Stimulated activated CD4-positive, alpha-beta T cell treated with anti-CD3 and anti-CD28 coated beads, Interleukin-15, amount 100 ng/mL, for 48 hours (primary cell): ENCODE measurements at places on chromosomes 5 and 9.

DNA sequence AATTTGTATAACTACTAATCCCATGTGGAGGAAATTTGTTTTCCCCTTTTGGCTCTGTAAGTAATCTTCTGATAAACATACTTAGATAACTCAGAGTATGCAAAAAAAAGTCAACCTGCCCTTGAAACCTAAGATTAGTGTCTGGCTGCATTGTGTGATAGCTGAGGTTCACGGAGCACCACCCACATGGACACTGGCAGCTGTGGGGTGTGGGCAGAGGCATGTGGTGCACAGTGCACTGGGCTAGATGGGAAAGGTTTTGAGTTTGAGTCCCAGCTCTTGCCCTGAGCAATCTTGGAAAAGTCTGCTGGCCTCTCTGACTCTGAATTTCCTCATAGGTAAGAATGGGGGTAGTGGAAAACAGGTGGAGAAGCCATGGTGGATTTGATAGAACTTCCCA, 75.1 kb downstream of the PLCXD3 start:
- DNase-seq, result no peak

GRCh38 chr5:122262103-122262502, 49.9 kb upstream of the SNCAIP start:
- no peak for DNase-seq

GRCh38 chr9:112288029-112288428, 45.4 kb downstream of the PTBP3 start:
- no peak for DNase-seq

- DNase-seq, result no peak
Measured at GRCh38 chr5:133643365-133643764, 31.0 kb upstream of the FSTL4 start.

DNA sequence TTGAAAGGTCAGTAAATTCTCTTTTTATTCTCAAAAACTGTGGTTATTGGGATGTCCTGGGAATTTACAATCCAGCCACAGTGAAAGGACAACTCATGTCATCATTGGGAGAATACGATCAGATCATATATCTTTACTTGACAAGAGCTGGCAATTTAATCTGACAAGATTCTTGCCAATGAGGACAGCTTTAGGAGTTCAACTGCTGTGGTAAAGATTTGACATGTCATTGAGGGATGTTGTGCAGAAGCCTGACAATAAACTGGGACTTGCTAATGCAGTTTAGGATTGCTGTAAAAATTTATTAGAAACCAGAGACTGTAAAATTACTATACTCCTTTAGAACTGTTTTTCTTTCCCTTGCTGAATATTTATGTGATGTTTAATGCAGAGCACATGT, 1131.0 kb downstream of the MAT2B start:
- no peak for DNase-seq

DNA sequence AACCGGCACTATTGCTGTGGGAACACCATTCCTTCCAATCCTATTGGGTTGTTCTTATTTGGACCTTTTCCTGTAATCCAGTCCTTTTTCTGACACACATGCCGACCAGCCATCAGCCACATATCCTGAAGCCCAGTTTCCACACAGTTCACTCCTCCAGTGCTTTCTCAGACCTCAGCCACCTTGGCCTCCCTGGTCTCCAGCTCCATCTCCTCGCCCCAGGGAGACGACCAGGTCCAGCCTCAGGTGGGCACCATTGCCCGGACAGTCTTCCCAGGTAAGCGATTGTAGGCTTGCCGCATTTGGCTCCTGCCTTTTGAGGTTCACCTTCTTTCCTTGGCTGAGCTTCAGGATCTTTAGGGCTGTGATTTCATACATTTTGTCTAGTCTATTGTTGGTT, 15.2 kb upstream of the TERT start:
- no peak for DNase-seq

GRCh38 chr5:62139741-62140140, 166.3 kb upstream of the KIF2A start:
- DNase-seq, result no peak

DNA sequence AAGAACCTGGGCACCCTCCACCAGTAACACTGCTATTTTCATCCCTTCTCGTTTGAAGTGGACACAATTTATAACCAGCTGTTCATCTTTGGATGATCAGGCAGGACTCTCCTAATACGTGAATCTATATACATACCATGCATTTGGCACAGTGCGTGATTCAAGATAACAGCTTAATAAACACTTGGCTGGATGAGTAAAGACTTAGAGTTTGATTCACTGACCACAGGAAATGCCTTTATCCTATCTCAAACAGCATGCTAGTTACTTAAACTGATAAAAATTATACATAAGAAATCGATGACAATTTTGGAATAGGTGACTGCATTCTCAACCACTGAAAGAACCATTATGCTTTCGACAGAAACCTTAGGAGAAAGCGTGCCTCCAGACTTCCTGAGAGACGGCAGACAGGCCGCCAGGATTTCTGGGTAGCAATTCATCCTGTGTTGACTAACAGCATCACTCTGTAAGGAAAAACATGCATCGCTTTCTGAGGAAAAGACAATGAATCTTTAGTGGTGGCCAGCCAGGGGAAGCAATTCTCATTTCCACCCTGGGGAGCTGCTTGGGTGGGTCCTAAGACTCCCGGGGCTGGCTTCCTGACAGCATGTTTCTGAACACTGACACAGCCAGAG, 9.7 kb downstream of the MRPL36 start:
- no peak for DNase-seq

DNA sequence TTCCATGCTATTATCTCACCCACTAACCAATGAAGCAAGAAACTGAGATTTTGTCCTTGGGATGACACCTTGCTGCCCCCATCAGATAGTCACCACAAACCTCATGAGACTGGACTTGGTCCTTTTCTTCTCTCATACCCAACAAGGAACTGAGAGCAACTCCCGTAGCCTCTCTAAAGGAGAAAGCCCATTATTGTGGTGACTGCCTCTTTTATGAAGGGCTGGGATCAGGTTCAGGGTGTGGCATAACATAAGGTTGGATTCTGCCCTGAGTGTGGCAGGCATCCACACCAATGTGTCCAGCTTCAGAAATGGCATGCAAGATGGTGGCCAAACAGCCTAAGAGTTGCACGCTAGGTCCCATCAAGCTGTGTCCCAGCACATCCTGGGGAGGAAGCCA, 1.3 kb upstream of the ACTL7A start:
- no peak for DNase-seq

DNA sequence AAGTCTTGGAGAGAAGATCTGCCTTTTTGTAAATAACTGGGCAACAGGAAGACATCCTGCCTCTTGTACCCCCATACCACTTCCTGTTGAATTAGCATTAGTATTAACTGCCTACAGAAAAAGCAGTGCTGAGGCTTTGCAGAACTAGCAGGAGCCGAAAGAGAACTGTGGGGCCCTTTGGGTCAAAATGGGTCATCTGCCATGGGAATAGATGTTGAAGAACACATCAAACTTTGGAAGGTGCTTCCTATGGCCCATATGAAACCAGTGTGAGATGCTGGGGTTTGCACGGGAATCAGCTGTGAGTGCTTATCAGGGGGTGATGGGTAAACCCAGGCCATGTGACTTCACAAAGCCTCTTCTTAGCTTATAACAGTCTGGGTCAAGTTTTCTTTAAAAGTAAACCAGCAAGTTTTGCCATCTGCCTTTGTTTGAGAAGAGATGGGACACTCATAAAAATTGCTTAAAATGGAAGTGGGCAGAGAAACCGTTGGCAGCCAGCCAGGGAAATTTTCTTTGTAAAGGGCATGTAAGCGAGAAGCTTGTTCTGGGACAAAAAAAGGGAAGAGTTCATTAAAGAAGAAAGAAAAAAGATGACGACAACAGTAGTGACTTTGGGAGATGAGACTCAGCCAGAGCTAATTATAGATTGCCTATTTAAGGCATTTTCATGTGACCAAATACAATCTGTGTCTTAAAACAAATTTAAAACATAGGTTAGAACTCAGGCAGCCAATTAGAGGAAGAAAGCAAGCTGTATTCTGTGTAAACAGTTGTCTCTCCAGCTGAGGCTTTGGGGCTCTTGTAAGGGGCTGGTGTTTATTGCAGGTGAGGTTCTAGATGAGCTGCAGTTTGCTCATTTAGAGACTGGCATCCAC, 4.4 kb downstream of the SLC25A25 start:
- peak; percentile 32 for DNase-seq
